NCI-H1694 treated with DMSO at 0.1 percent for 48 hours (cell line): ENCODE measurements at places on chromosomes 2 and 18.

DNA sequence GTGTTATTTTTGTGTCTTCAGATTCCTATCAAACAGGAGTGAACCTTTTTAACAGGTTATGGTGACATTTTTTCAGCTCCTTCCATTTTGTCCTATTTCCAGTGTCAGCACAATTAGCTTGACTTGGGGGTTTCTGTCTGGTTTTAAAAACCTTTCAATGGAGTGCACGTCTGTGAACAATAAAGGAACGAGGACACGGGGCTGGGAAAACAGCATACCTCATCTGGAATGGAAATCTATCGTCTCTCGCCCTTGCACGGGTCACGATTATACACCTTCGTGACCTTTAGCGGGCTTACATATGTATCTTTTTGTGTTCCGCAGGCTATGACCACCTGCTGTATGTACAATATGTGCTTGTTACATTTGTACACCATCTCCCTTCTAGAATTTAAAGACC lies 2.3 kb upstream of the ZNF532 start:
- DNase-seq: no peak

- no peak for DNase-seq
Measured at GRCh38 chr2:68385907-68386287, 20.8 kb downstream of the PLEK start.

DNA sequence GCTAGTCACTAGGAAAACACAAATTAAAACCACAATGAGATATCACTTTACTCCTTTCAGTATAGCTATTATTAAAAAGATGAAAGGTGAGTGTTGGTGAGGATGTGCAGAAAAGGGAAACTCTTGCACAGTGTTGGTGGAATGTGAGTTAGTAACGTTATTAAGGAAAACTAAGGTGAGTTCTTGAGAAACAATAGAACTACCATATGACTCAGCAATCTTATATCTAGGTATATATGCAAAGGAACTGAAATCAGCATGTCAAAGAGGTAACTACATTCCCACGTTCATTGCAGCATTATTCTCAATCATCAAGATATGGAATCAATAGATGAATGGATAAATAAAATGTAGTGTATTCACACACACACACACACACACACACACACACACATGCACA lies 117.3 kb upstream of the HNMT start:
- no peak for DNase-seq

GRCh38 chr2:44097322-44097907 lies 71.3 kb upstream of the PPM1B start:
- no peak for DNase-seq

DNA sequence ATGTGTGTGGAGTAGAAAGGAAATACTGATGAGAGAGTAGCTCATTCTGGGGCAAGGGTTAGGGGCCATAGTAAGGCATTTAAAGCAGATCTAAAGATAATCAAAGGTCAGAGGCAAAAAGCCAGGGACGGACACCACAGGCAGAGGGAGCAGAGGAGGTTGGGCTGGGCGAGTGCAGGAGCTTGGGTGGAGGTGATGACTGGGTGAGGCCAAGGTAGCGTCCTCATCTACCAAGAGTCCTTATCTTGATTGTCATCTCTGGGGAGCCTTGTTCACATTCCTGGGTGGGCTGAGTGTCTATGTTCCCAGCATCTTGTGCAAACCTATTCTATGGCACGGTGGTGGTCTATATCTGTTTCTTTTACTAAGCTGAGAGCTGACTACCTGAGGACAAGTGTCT lies 26.1 kb upstream of the SAG start:
- DNase-seq: no peak

DNA sequence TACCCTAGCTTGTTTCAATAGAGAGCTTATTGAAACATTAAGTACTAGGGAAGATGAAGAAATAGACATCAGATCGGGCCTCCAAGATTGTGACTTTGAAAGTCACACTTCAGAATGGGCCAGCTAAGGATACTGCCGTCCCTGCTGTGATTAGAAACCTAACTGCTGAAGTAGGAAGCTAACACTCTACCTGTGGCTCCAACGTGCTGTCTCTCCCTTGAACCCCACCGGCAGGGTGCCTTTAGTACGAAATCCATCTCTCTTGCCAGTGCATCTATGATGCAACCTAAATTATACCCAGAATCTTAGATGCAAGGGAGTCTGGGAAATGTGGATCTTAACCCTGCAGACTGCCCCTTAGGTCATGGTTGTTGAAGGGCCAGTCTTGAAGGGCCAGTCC lies 78.6 kb downstream of the OXER1 start:
- no peak for DNase-seq
